ENCODE measurements at places on chromosomes 3 and 15.

GRCh38 chr3:156985711-156986110, 159.6 kb downstream of the LEKR1 start:
- DNase-seq, result no peak

DNA sequence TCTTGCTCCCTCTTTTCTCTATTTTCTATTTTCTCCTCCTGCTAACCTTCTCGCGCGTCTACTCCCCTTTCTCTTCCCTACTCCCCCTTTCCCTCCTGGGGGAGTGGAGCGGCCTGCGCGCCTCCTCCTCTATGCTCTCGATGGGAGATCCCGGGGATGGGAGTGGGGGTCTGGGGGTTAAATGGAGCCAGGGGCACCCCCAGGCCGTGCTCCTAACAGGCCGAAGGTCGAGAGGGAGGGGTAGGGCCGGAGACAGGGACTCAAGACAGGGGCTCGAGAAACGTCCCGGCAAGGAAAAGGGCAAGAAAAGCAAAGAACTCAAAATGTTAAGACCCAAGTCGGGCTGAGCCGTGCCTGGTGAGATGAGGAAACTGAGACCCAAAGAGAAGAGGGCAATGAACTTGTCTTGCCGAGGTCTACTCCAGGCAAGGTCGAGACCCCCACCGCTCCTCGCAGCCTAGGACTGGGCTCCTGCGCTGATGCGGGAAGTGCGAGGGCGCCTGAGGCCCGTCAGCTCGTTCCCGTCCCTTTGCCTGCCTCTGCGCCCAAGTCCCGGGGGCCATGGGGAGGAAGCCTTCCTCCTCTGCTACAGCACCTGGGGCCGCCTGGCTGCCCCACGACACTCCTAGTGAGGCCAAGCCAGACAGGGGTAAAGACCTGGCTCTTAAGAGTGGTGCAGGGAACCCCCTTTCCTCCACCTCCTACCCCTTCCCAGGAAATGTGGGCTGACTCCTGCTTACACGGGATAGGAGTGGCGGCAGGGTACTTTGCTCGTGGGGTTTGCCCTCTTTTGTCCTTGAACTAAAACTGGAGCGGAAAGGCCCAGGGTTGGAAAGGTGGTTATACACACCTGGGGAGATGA, 770 bp upstream of the MEGF11 start:
- DNase-seq, result no peak

DNA sequence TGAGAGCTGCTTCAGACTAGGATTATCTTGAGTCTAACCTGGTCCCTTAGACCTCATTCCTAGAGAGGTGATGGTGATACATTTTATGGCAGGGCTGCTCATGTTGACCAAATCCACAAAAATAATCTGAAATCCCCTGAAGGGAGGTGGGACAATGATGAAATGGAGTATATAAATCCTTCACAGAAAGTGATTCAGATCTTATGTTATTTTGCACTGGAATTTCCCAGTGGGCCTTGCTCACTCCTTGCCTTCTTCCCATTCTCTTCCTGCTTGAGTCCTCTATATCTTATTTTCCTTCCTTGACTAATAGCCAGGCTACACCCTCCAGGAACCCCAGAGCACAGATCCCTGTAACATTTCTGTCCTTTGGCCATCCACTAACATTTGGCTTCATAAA, 10.4 kb upstream of the TMEM202 start:
- DNase-seq, result no peak

DNA sequence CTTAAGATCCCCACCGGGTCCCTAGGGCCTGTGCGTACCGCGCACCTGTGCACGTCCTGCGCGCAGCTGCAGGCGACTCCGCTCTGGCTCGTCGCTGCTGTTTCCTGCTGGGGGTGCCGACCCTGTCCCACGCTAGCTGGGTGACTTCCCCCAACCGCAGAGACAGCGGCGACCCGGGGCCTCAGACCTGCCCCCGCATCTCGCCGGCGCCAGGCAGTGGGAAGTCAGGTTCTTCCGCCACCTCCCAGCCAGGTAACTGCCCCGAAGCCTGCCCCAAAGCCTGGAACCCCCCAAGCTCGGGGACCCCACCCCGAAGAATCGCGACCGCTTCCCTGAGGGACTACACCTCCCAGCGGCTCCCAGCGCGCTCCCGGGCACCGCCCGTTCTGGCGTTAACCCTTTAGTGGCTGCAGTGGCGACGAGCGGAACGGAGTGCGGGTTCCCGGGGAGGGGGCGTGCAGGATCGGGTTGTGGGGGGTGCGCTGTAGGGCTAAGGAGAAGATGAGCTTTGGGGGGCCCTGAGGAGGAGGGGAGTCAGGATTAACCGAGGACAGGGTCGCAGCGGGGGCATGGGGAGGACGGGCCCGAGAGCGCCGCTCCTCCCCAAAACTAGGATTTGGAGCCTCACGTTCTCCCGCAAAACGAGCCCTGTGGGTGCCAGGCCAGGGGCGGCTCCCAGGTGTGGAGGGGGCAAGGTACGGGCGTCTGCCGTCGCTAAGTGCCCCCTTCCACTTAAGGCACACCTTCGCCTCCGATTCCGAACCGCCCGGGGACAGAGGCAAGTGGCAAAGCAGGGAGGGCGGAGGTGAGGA, 589 bp downstream of the NEIL1 start:
- DNase-seq, result peak; percentile 35

GRCh38 chr3:113832477-113833164, 6.0 kb upstream of the GRAMD1C start:
- no peak for DNase-seq

- DNase-seq, result no peak
These were observed 759.4 kb downstream of the ROBO2 start for GRCh38 chr3:77799278-77799677.

GRCh38 chr15:90132437-90132836, 30.2 kb upstream of the IDH2 start:
- no peak for DNase-seq
